Caki2 (cell line): ENCODE measurements at places on chromosomes 5 and 9. TPM values are rescaled to one million over a fixed set of nuclear protein-coding genes. Genes with fewer than 3 reads are reported as not detected.
A peak's percentile ranks its signal among the peaks of the same experiment; 100 is the strongest.

SUSD3 gene
- total RNA-seq, result not detected in 2 replicates

GRCh38 chr5:141839015-141839513, 39.1 kb downstream of the PCDH1 start:
- DNase-seq, result no peak

SHOC1 gene
- not detected in 2 replicates for total RNA-seq

DNA sequence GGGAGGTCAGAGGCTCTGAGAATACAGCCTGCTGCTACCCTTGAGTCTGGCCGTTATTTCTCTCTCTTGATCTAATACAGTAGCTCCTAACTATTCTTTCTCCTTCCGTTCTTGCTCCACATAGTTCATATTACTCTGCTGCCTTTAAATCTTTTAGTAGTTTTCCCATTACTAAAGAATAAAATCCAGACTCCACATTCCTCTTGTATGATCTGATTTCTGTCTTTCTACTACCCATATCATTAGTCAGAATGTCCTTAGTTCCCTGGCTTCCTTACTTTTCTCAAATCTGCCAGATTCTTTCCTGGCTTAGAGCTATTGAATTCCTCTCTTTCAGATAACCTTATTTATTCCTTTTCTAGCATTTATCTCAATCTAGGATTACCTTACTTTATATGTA, 40.0 kb downstream of the MARCHF6 start:
- no peak for DNase-seq

GRCh38 chr5:176529741-176530141, 7.5 kb downstream of the RNF44 start:
- DNase-seq, result no peak

BAG1 gene
- 27.7 and 47.2 TPM in 2 replicates for total RNA-seq

STING1 gene
- 16.8 and 21.1 TPM in 2 replicates for total RNA-seq

DNA sequence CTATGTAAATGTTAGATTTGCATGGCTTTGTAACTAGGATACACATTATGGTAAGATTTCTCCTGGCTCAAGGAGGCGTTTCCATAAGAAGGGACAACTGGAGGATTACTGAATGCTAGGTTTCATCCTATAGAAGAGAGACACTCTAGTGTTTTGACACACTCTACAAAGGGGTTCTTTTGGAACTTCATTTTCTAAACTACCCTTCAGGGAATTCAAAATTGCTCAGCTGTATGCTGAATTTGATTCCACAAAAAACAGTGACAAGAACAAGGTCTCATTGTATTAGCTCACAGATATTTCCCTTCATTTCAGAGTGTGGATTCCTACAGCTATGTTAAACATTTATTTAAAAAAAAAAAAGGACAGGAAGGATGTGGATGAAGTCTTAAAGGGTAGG, 151.7 kb downstream of the PPP2R2B start:
- no peak for DNase-seq

GPR150 gene
- 0.17 TPM in 1 of 2 replicates, not detected in the other for total RNA-seq

DNA sequence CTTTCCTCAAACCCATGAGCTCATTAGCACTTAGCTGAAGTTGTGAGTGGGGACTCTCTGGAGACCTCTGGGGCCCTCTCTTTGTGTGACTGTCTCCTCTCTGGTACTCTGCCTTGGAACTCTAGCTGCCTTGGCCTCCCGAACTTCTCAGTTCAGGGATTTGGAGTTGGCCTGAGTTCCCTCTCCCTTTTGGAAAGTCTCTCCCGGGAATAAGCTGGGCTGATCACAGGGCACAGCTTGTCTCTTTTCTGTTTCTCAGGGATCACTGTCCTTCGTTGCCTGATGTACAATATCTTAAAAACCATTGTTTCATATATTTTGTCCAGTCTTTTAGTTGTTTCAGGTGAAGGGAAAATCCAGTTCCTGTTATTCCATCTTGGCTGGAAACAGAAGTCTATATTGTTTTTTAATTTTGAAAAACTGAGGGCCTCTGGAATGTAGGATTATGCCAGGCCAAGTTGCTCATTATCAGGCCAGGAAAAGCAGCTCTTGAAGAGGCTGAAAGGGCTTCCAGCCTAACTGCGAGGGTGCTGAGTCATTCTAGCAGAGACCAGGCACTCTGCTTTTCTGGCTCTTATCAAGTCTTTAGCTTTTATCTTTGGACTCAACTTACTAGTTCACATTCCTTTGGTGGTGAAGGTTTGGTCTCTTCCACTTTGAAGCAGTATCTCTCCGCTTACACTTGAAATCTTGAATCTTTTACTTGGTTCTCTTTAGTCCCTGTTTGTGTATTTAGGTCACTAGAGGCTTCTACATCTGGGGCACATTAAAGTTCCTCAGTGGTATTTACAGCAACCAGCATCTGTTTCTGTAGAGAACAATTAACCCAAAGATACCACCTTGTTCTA, 8.4 kb upstream of the RGS3 start:
- peak; percentile 32 for DNase-seq

- DNase-seq, result no peak
Measured at GRCh38 chr5:133461796-133462516, 150.4 kb downstream of the FSTL4 start.

DNA sequence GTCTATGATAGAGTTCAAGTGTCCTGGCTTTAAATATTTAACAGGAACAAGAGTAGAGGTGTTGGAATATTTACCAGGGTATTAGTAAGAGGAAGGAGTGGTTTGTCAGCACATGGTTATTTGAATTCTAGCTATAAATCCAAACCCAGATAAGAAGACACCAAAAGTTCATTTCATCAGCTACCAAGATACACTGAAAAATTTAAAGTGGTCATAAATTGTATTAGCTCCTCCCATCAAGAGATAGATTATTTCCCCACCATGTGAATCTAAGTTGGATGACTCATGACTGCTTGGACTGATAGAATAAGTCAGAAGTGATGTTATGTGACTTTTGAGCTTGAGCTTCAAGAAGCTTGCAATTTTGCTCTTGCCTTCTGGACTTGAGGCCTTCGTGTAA, 72.1 kb upstream of the GRAMD2B start:
- DNase-seq, result peak; percentile 38

DNA sequence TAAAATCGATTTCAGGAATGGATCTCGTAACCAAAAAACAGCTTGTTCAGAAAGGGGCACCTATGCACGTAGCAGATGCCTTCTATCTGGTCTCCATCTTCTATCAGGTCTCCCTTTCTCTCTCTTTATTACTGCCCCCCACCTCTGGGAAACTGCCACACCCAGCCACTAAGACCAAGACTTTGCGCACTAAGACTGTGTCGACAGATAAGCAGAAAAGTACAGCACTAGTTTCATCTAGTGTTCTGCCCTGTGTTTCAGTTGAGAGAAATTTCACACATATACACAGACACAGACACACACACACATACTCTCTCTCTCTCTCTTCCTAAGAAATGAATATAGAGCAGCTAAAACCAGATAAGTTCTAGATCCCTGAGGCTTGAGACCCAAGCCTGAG, 210.1 kb upstream of the MAP3K1 start:
- no peak for DNase-seq

DNA sequence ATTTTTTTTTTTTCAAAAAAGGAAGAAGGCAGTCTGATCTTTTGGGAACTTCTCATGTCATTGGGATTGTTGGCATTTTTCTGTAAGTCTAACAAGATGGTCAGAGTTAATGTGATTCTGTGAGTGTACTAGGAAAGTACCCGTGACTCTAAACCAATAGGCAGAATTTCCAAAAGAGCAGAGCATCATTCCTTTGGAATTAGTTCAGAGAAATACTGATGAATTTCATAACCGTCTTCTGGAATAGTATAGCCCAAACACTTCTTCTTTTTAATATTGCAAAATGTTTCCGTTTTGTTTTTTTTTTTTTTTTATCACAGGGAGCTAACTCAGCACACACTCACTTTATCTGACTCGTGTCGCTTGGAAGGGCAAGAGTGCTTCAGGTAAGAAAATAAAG, 407.4 kb downstream of the DTWD2 start:
- no peak for DNase-seq

GRCh38 chr5:79182141-79182540, 53.8 kb upstream of the JMY start:
- DNase-seq, result no peak

DNA sequence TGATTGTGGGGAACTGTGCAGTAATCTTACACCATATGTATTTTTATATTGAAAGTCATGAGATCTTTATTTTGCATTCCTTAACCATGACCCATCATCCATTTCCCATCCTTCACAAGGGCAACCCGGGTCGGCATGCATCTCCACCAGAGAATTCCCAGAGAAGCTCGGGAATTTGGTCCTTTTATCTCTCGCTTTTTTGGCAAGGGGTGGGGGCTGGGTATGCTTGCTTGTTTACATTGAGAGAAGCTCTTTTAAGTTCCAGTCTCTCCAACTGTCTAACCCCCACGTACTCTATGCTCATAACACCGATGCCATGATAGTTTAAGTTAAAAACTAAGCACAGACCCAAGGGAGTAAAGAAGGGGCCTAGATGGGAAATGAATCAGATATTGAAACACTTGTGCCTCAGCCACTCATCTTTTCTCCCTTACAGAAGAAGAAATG, 109.9 kb upstream of the NFIB start:
- DNase-seq, result no peak

DNA sequence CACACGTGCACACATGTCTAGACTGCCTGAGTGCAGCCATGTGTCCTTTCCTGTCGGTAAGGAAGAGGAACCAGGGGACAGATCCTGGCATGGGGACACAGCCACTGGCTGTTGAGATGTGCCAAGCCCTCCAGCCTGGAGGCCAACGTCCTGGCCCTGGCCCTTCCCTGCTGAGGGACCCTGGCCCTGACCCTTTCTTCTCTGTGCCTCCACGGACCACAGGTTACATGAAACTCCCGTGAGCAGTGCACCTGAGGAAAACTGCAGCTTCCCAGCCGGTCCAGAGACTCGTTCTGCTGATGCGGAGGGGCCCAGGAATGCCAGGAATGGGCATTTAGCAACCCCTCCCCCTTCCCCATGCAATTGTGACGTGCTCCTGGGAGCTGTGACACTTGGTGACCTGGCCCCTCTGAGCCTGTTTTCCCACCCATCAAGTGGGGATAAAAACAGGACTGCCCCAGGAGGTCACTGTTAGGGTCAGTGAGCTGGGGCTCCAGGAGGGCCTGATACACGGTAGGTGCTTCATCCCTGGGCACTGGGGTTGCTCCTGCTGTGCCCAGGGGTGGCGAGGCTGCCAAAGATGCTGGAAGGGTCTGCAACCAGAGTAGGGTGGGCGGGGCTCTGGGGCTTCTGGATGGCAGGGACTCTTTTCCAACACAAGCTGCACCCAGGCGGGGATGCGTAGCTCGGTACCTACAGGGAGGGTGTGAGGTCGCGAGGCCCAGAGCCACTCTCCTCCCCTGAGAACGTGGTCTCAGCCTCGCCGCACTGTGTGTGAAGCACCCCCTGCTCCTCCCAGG, 151.5 kb downstream of the C9orf50 start:
- DNase-seq, result peak; percentile 58

- no peak for DNase-seq
Measured at GRCh38 chr9:68505681-68506409, 34.8 kb downstream of the TMEM252 start.

GRCh38 chr9:74517188-74517587, 20.1 kb downstream of the RORB start:
- no peak for DNase-seq

ADGRD2 gene
- total RNA-seq, result 0.26 TPM in 1 of 2 replicates, not detected in the other

LEAP2 gene
- not detected in 2 replicates for total RNA-seq

DNA sequence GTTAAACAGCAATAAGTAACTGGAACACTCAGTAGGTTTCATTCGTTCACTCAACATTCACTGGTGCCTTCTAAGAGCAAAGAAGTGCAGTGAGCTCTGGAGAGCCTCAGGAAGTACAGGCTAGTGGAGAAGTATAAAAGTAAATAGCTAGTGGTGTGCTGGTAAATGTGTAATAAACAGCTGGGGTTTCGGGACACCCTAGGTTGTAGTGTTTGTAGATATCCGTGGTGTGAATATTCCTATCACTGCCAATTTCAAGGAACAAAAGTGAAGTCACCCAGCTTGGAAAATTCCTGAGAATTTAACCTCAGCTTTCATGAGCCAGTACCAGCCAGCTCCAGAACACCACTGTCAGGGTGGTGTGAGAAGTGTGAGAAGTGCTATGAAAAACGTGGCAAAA, 75.9 kb downstream of the GABBR2 start:
- no peak for DNase-seq

- no peak for DNase-seq
Measured at GRCh38 chr9:125243792-125244260, 2.7 kb upstream of the HSPA5 start.

GRCh38 chr5:64201996-64202395, 36.4 kb downstream of the RNF180 start:
- no peak for DNase-seq

DNA sequence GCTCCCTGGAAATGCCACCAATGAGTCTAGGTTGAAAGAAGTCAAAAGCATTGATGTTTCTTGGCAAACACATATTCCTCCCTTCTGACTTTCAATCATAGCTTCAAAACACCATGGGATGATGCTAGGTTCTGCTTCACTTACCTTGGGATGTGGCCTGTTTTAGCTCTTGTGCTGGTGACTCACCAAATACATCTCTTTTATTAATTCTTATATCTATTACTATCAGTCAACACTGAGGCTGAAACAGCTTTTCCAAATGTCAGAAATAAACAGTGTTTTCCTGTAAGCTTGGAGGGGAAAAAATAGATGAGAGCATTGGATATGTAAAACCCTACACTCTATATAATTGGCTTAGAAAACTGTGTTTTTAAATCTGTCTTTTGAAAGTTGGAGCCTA, 245.4 kb upstream of the NREP start:
- no peak for DNase-seq

- no peak for DNase-seq
Measured at GRCh38 chr9:92965759-92966517, 18.6 kb downstream of the FGD3 start.

BBLN gene
- total RNA-seq, result 172 and 199 TPM in 2 replicates

DNA sequence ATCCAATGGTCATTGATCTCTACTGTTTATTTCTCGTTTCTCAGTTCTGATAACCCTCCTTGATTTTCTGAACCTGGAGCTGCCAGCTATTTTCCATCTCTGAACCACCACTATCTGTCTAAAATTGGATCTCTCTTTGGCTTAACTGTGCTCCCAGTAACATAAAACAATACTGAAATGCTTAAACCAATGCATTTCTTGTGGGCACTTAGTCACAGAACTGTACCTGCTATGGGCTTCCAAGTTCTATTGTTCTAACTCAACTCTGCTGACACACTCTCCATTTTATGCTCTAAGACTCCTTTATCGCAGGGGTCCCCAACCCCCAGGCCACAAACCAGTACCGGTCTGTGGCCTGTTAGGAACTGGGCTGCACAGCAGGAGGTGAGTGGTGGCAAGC, 120.6 kb downstream of the LHFPL2 start:
- no peak for DNase-seq

SERF1B gene
- 15.7 and 21.4 TPM in 2 replicates for total RNA-seq

HTR1A gene
- total RNA-seq, result not detected in 2 replicates
